ENCODE measurements at places on chromosomes 13 and 19.

- DNase-seq: peak; percentile 69
Observed at GRCh38 chr19:10644260-10645007, 9.7 kb upstream of the ILF3 start.

- no peak for DNase-seq
Observed at GRCh38 chr19:21454901-21455300, 50.5 kb upstream of the ZNF429 start.

GRCh38 chr19:6221878-6222746 is 57.7 kb downstream of the MLLT1 start:
- DNase-seq: no peak

DNA sequence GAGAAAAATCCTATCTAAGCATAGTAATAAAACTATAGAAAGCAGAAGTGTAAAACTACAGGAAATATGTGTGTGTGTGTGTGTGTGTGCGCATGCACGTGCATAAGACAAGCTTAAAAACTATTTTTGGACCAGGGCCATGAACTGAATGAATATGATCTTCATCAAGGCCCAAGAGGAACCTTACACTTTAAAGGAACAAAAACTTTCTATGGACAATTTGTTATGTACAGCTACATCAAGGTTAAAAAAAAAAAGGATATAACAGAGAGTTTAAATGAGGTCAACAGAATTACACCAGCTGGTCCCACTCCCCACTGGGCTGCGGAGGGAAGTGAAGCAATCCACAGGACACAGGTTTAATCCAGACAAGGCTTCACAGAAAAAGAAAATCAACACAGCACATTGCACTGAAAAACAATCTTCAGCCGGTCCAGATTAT is 151.1 kb downstream of the LHFPL6 start:
- no peak for DNase-seq

DNA sequence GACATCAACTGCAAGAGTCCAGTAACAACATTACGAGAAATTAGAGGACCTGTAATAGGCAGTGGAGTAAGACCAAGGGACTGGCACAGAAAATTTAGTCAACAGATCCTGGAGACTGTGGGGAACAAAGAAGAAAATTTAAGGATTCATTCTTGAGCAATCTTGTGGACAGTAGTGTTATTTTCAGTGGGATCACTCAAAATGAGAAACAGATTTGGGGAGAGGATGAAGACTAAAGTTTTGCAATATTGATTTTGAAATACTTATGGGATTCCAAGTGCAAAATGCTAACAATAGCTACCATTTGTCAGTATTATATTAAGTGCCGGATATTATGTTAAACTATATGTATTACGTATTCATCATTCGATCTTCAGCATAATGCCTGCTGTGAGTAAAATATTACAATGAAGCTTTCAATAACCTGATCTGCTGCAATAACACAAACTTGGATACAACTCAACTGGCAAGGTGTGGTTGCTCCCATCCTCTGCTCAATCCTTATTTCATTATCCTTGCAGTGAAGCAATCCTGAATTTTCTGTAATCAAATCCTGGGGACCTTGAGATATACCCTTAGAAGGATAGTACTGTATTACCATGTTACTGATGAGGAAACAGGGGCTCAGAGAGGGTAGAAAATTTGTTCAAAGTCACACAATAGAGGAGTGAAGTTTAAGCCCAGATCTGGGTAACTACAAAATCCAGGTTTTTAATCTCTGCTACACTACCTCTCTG is 84.2 kb downstream of the SACS start:
- no peak for DNase-seq
